Midbrain (tissue), 1 donor: ENCODE measurements at places on chromosomes 7 and 10.

DNA sequence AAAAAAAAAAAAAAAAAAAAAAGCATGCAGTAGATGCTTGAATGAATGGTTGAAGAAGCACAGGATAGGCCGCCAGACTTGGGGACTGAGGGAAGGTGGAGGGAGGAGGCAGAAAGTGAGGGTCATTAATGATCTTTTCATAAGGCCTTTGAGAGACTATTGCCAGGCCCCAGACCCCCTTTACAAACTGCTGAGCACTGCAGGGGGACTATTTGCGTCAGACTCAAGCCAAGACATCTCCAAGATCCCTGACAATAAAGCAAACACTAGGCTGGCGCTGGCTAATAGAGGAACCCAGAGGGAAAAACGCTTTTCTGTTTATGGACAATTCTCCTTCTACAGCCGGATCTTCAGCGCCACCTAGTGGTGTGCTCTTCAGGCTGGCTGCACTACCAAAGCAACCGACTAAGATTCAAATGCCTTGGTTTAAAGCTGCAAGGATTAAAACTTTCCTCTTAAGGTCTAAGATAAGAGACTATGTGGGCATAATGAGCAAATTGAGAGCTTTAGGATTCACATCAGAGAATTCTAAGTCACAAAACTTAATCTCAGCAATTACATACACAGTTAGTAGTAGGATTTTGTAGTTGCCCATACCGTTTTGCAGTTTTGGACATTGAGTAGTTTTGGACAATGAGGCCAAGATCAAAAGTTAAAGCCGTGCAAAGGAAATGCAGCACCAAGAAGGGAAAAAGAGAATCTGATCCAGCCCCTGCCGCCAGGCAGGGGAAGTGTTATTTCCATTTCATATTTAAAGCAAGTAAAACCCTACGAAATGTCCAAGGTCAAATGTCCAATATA lies 17.9 kb upstream of the AGK start:
- peak; percentile 93 for DNase-seq

DNA sequence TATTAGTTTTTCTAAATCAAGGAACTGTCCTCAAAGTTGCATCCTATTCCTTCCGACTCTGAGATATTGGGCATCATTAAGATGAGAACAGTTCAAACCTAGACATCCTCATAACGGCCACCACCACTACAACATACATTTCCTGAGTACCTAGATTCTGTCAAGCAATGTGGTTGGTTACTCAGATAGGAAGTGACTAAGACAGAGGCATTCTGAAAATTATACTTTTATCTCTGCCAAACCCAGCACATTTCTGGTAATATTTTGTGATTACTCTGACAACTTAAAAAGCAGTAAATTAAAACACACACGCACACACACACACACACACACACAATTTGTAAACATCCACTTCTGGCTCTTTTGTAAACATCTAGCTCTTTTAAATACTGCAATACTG lies 291.2 kb upstream of the MEOX2 start:
- no peak for DNase-seq

DNA sequence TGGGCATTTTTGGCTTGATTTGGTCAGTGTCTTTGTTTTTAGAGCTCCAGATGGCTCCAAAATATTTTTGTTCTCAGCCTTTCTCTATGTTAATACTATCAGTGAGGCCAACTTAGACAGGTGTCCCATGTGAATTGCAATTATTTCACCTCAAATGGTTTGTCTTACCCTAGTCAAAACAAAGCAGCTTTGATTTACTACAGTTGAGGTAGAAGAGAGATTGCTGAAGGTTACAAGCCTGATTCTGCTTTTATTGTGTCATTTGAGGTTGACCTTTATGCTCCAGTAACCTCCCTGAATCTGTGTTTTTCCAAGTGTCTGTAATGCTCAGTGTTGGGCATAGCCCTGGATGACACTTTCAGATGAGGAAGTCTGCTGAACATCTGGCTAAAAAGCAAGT lies 882.9 kb downstream of the NRG3 start:
- no peak for DNase-seq

- DNase-seq = no peak
Observed at GRCh38 chr7:69612981-69613380, 14.7 kb downstream of the AUTS2 start.

DNA sequence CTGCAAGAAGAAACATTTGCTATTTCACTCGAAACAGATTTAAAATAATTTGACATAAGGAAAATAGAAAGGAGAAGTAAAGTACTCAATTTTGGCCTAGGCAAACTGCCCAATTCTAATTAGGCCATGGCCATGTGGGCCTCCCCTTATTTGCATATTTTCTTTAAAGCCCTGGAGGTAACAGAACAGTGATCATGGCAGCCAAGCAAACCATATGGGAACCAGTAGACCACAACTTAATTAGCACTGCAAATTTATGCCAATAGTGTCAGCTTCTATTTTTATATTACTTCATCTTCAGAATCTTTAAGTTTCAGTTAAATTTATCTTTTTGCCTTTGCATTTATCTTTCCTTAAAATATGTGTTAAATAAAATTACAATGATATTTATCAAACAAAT lies 63.3 kb upstream of the THSD7A start:
- DNase-seq = no peak

DNA sequence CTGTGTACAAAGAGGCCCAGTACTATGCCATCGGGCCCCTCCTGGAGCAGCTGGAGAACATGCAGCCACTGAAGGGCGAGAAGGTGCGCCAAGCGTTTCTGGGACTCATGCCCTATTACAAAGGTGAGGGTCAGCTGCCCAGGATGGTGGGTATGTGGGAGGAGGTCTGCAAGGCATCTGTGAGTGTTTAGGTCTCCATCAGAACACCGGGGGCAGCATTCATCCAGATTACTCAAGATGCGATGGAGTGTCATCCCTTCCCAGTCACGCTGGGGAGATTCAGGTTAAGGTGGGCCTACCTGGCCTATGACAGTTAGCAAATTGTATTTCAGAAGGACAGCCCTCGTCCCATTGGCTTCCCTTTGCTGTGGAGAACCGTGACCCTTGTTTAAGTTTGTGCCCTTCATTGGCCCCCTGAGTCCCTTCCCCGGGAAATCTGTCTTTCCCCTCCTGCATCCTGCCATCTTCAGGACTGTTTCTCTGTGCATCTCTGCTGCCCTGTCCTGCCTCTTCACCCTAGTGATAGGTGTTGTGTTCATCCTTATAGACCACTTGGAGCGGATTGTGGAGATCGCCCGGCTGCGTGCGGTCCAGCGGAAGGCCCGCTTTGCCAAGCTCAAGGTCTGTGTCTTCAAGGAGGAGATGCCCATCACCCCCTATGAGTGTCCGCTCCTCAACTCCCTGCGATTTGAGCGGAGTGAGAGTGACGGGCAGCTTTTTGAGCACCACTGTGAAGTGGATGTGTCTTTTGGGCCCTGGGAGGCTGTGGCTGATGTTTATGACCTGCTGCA lies 9.8 kb downstream of the KCTD7 start:
- DNase-seq = no peak

- DNase-seq = no peak
Observed at GRCh38 chr10:78821052-78821451, 247.7 kb upstream of the ZMIZ1 start.

GRCh38 chr10:28633750-28634149 lies 43.6 kb upstream of the BAMBI start:
- DNase-seq = no peak

DNA sequence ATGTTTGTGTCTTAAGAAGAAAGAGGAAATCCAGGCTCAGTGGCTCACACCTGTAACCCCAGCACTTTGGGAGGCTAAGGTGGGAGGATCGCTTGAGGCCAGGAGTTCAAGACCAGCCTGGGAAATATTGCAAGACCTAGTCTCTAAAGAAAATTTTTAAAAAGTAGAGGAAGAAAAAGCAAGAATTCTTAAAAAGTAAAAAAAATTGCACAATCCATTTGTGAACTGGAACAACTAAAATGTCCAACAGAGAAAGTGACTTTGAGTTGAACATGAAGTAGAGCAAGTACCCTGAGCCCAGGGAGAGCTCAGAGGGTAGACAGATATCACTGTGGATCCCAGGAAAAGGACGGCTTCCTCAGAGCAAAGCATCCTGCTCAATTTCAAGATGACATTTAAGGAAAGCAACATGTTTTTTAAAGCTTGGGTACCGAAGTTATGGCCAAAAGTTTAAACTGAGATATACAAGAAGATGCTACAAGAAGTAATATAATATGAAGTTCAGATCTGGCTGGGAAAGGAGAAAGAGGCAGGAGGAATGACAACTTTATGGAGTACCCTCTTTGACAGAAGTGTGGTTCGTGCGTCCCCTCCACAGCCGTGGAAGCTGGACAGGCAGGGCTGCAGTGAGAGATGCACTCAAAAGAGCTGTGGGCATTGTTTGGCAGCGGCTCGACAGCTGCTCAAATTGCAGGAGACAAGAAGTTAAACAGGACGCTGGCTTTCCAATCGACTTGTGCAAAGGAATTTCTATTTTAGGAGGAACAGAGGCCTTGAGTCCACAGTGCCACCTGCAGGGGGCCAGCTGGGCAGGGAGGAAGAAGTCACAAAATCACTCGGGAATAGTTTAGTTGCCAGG lies 201.3 kb downstream of the JCAD start:
- DNase-seq = peak; percentile 5

- DNase-seq = no peak
Observed at GRCh38 chr10:10780746-10781145, 236.9 kb upstream of the CELF2 start.

DNA sequence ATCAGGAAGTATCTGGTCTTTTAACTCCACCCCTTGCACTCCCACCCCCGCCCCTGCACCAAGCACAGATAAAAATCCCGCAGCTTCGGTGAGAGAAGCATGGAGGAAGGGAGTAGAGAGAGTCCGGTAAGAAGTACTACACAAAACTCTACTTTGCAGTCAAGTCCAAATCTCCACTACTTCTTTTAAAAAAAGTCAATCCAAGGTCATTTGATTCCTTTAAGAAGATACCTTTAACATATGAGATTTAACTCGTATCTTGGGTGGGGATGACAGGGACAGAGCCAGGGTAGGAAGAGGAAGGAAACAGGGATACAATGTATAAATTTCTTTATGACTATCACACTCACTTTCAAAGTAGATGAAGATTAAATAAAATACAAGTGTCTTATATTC lies 132.1 kb downstream of the NRBF2 start:
- DNase-seq = peak; percentile 34

GRCh38 chr10:63671317-63671937 lies 150.2 kb downstream of the REEP3 start:
- peak; percentile 27 for DNase-seq

- DNase-seq = no peak
Observed at GRCh38 chr10:100510533-100511308, 8.9 kb downstream of the SEC31B start.
